ENCODE measurements at places on chromosomes 12 and 14. TPM values are rescaled to one million over a fixed set of nuclear protein-coding genes. Genes with fewer than 3 reads are reported as not detected.

- no peak for DNase-seq
Measured at GRCh38 chr12:106276032-106276740, 26.3 kb upstream of the TCP11L2 start.

DNA sequence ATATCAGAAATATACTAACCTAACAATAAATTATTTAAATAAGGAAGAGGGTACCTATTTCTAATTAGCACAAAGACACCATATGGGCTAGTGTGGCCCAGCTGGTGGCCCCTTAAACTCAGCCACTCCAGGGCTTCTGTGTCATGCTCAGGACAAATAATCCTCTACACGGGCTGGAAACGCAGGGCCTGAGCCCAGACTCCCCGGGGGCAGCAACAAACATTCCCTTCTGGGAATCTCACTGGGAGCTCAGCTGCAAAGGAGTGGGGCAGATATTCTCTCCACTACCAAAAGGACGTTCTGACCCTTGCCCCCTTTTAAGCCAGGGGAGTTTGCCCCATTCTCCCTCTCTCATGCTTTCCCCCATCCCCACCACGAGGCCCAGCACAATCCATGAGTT is 43.7 kb upstream of the ELK3 start:
- no peak for DNase-seq

DNA sequence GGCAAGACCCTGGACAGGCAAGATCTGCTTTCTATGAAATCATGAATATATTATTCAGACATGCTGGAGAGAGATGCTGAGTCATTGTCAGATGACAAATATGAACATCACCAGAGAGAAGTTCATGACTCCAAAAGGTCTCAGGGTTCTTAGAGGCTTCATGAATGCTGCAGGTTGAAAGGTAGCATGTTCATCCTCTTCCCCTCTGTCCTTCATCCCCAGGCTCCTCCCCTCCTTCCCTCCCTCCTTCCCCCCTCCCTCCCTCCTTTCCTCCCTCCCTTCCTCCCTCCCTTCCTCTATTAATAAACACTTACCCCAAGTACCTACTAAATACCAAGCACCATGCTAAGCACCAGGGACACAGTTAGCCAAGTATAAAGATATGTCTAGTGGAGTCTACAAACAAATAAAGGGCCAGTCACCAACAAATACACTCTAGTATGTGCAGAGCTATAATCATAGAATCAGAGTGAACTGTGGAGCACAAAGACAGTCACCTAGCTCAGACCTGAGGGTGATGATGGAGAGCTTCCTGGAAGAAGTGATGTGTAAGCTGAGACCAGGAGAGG is 46.2 kb downstream of the RPH3A start:
- DNase-seq: peak; percentile 64

GRCh38 chr12:40752011-40752410 is 59.8 kb downstream of the CNTN1 start:
- DNase-seq: no peak

- peak; percentile 15 for DNase-seq
Measured at GRCh38 chr12:114955414-114956014, 271.5 kb upstream of the TBX3 start.

GRCh38 chr14:24274101-24274543 is 2.7 kb upstream of the RABGGTA start:
- DNase-seq: no peak

Gene KCNH3
- not detected for total RNA-seq

Gene UTP20
- total RNA-seq: 42.2 TPM

Gene PROX2
- total RNA-seq: not detected

All from Daoy (cell line).